Activated T-helper 1 cell treated with anti-CD3 and anti-CD28 coated beads, Interleukin-2, amount 50 U/mL, for 16 hours (primary cell): ENCODE measurements at places on chromosomes 4 and X.

- DNase-seq, result no peak
Observed at GRCh38 chr4:13891544-13891939, 264.0 kb upstream of the BOD1L1 start.

DNA sequence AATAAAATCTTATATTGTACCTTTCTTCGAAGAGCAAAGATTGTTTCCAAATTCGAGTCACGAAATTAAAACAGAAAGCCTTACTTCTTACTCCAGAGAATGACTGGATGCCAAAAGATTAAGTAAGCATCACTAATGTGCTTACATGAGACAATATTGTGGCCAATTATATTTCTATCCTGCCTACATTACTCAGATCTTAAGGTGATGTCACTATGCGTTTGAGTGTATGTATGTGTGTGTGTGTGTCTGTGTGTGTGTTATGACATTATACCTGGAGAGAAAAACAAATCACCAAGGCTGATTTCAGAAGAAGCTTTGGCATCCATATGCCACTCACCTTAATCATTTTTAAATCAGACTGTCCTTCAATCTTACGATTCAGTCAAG lies 556.3 kb downstream of the PPARGC1A start:
- DNase-seq, result no peak

DNA sequence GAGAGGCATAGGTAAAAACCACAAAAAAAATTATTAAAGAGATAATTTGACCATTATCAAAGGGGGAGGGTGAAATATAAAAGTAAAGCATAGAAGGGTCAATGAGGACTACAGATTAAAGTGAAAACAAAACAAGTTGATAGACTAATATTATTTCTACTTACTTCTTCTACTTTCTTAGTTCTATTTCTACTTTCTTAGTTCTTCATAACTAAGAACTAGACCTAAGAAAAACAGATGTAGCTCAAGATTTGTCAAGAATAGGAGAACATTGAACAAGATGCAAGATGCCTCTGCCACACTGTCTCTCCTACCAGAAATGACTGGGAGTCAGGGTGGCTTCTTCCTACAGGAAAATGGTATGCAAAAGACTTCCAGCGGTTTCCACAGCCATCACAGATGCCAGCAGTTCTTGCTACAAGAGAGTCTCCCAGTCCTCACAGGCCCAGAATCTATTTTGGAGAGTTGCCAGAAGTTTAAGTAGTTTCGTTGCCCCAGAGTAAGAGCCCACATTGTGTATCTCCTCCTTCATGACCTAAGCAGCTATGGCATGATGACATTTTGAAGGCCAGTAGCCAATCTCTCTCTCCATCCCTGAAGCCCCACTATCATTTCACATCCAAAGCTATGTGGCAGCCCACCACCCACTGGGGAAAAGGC lies 42.9 kb upstream of the DDX60 start:
- no peak for DNase-seq

DNA sequence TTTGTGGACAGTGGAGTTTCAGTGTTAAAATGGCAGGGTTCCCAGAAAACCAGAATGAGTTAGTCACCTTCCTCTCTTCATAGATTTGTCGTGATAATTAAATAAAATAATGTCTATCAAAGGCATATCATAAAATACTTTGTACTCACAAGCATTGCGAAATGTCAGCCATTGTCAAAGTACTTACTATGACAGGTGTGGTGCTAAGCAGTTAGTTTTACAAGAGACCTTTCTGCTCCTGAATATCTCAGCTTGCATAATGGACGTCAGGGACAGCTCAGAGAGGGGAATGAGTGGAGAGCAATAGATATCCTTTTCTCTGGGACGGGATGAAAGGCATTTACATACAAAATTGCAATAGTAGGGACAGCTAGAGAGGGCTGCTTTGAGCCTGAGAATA lies 560.9 kb downstream of the KCNIP4 start:
- DNase-seq, result no peak

DNA sequence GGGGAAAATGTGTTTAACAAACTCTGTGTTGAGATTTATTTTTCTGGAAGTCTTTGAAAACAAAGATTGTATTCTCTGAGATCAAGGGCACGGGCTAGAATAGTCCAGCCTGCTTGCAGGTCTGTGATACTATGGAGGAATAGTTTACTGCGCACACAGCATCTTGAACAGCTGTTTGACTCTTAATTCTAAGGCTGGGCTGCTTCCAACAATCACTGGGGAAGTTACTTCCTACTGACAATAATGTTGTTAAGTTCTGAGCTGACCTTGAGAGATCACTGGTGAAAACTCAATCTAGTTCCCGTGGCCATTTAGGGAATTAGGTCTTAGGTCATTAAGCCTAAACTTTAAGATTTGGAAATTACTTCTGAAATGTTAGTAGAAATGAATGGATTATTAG lies 416.1 kb upstream of the FTHL17 start:
- no peak for DNase-seq

- no peak for DNase-seq
Observed at GRCh38 chrX:50635817-50636365, 165.3 kb upstream of the DGKK start.
